CD4-positive, alpha-beta T cell (primary cell): ENCODE measurements at places on chromosomes 7 and 10. TPM values are rescaled to one million over a fixed set of nuclear protein-coding genes. Genes with fewer than 3 reads are reported as not detected.

The CYP2E1 gene
- total RNA-seq, result 1.6 TPM

DNA sequence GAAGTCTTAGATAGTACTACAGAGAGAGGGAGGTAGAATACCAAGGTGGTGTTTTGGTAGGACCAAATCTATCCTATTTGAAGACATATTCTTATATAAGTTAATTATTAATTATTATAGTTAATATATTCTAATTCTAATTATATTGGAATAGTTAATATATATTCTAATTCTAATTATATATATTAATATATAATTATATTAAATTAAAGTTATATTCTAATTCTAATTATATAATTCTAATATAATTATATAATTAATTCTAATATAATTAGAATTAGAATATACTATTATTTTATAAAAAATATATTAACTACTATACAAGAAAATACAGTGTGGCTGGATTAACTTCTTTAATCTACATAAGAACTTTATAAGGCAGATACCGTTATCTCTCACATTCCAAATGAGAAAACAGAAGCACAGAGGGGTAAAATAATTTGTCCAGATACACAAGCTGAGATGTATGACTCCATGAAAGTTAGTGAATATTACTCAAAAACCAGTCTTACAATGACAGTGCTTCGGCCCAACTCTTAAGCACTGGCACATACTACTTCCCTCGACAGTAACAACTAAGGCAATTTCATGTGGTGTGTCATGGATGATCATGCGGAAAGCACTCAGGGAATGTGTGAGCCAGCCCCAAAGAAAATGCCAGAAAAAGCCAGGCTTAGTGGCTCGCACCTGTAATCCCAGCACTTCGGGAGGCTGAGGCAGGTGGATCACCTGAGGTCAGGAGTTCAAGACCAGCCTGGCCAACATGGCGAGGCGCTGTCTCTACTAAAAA, 42.6 kb downstream of the TYW1B start:
- no peak overlapping the region for H3K27ac ChIP-seq
- no peaks in the 10 kb centered on the region for H3K4me1 ChIP-seq
- DNase-seq, result no peak
- no peak overlapping the region for H3K4me3 ChIP-seq
- H3K36me3 ChIP-seq, result no peaks in the 10 kb centered on the region

The GARIN1A gene
- 0.73 TPM for total RNA-seq

DNA sequence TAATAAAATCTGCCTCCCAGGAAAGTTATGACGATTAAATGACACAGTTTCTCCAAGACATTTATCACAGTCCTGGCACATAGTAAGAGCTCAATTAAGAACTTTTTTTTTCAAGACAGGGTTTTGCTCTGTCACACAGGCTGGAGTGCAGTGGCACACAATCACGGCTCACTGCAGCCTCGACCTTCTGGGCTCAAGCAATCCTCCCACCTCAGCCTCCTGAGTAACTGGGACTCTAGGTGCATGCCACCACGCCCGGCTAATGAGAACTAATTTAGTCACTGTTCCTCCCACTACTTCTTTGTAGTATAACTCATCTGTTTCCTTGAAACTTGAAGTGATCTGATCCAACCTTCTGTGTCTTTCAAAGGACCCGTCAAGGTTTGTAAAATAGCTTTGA, 42.2 kb upstream of the MXI1 start:
- no peak overlapping the region for H3K27ac ChIP-seq
- no peak overlapping the region for H3K4me3 ChIP-seq
- DNase-seq, result no peak
- no peaks in the 10 kb centered on the region for H3K36me3 ChIP-seq

DNA sequence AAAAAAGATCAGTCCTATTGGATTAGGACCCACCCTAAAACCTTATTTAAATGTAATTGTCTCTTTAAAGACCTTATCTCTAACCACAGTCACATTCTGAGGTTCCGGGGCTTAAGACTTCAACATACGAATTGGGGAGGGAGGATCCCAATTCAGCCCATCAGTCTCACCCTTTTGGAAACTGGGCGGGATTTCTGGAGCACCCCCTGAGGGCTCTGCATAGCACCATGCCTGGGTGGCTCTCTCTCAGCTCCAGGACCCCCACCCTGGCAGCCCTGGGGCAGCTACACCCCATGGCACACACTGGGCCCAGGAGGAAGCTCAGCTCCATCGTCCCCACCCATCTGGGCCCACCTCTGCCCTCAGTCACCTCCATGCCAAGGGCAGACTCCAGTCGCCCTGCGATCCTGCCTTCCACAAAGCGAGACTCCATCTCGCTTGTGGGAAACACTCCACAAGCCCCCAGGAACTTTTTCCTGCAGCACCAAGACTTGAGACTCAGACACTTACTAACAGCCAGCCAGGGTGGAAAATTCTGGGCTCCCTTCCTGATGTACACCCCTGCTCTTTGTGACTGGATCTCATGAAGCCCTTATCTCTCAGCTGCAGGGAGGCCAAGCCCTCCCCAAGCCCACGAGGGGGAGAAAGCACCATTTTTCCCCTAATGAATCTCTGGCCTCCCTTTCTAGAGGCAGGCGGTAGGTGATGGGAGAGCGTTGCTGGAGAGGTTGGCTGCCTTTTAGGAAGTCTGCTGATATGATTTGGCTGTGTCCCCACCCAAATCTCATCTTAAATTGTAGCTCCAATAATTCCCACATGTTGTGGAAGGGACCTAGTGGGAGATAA, 90.8 kb upstream of the KDM7A start:
- H3K4me1 ChIP-seq, result peaks cover 27% of the 10 kb centered on the region
- H3K27ac ChIP-seq, result no peak overlapping the region
- no peaks in the 10 kb centered on the region for H3K27me3 ChIP-seq
- DNase-seq, result no peak
- H3K4me3 ChIP-seq, result no peak overlapping the region
- H3K36me3 ChIP-seq, result no peaks in the 10 kb centered on the region

The MYO1G gene
- 157 TPM for total RNA-seq

GRCh38 chr7:21947946-21948345, 2.2 kb upstream of the CDCA7L start:
- peaks cover 14% of the 10 kb centered on the region for H3K4me1 ChIP-seq
- no peaks in the 10 kb centered on the region for H3K27me3 ChIP-seq
- H3K27ac ChIP-seq, result no peak overlapping the region
- no peaks in the 10 kb centered on the region for H3K36me3 ChIP-seq
- H3K4me3 ChIP-seq, result no peak overlapping the region

The BLNK gene
- total RNA-seq, result not detected

The PDE1C gene
- total RNA-seq, result not detected

GRCh38 chr10:63574011-63574410, 52.8 kb downstream of the REEP3 start:
- H3K4me3 ChIP-seq, result no peak overlapping the region
- H3K27ac ChIP-seq, result no peak overlapping the region
- H3K27me3 ChIP-seq, result no peaks in the 10 kb centered on the region
- H3K36me3 ChIP-seq, result peaks cover 7% of the 10 kb centered on the region
- H3K4me1 ChIP-seq, result no peaks in the 10 kb centered on the region

The GIMAP1 gene
- 8.1 TPM for total RNA-seq

- no peaks in the 10 kb centered on the region for H3K36me3 ChIP-seq
- no peak overlapping the region for H3K27ac ChIP-seq
- H3K4me1 ChIP-seq, result no peaks in the 10 kb centered on the region
- no peaks in the 10 kb centered on the region for H3K27me3 ChIP-seq
- no peak overlapping the region for H3K4me3 ChIP-seq
- no peak for DNase-seq
Measured at GRCh38 chr7:138324941-138325340, 135.1 kb upstream of the TRIM24 start.

The PON1 gene
- total RNA-seq, result not detected

The LIPN gene
- not detected for total RNA-seq

GRCh38 chr10:22250897-22251660, 33.3 kb upstream of the EBLN1 start:
- H3K27me3 ChIP-seq, result peaks cover 7% of the 10 kb centered on the region
- H3K36me3 ChIP-seq, result no peaks in the 10 kb centered on the region
- DNase-seq, result no peak
- peaks cover 10% of the 10 kb centered on the region for H3K4me1 ChIP-seq
- H3K27ac ChIP-seq, result peak overlapping the region; percentile 76

DNA sequence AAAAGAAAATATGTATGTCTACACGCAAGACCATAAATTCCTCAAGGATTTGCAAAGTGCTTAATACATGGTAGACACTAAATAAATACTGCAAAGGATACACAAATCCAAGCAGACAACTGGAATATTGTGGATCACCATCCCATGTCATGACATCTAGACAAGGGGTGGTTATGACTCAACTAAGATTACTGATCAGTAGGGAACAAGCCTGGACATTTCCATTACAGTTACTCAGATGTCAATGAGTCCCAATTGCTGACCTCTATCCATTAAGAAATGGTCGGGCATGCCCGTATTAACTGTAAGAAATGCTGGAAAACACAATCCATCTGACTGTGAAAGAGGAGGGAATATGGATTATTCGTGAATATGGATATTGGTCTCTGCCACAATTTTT, 27.6 kb upstream of the RUFY2 start:
- no peak overlapping the region for H3K27ac ChIP-seq
- DNase-seq, result no peak
- no peak overlapping the region for H3K4me3 ChIP-seq
- no peaks in the 10 kb centered on the region for H3K36me3 ChIP-seq

- DNase-seq, result no peak
- no peaks in the 10 kb centered on the region for H3K36me3 ChIP-seq
- H3K27me3 ChIP-seq, result no peaks in the 10 kb centered on the region
- H3K4me3 ChIP-seq, result no peak overlapping the region
Measured at GRCh38 chr10:22779331-22780019, 65.1 kb upstream of the PIP4K2A start.

DNA sequence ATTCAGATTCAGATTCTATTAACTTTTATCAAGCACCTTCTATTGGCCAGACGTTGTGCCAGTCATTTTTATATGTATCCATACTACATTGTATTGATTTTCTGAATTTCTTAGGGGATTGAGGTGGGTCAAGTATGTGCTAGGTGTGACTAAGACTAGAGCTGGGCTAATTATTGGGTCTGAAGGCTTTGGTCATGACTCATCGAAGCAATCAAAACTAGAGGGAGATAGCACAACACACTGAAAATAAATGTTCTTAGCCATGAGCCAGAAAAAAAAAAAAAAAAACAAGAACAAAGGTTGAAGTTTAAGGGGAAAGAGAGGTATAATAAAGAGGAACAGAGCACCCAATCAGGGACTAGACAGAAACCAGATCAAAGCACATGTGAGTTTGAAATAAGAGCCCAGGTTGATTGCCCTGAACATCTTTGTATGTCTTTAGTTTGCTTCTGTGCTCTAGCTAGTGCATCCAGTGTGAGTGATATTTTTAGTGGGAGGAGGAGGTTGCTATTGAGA, 171.6 kb upstream of the FOXP2 start:
- no peak for DNase-seq
- no peaks in the 10 kb centered on the region for H3K36me3 ChIP-seq
- no peak overlapping the region for H3K4me3 ChIP-seq
- no peaks in the 10 kb centered on the region for H3K27me3 ChIP-seq
- H3K27ac ChIP-seq, result no peak overlapping the region

DNA sequence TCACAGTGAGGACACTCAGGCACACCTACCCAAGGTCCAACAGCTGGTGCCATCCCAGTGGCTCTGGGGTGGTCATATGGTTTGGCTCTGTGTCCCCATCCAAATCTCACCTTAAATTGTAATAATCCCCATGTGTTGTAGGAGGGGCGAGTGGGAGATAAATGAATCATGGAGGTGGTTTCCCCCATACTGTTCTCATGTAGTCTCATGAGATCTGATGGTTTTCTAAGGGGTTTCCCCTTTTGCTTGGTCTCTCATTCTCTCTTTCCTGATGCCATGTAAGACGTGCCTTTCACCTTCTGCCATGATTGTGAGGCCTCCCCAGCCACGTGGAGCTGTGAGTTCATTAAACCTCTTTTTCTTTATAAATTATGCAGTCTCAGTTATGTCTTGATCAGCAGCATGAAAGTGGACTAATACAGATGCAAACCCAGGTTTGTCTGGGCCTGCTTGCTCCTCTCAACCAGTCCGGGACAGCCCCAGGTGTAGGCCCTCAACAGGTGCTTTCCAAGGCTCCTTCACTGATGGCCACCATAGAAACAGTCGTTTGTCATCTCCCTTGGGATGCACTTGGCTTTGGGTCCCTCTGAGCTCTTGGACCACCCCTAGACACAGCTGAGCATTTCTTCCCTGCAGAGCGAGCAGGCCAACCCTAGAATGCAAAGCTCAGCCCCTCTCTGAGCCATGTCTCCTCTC, 101.3 kb upstream of the CTBP2 start:
- no peaks in the 10 kb centered on the region for H3K4me1 ChIP-seq
- H3K27ac ChIP-seq, result no peak overlapping the region
- no peak for DNase-seq
- H3K27me3 ChIP-seq, result no peaks in the 10 kb centered on the region
- no peak overlapping the region for H3K4me3 ChIP-seq
- no peaks in the 10 kb centered on the region for H3K36me3 ChIP-seq

DNA sequence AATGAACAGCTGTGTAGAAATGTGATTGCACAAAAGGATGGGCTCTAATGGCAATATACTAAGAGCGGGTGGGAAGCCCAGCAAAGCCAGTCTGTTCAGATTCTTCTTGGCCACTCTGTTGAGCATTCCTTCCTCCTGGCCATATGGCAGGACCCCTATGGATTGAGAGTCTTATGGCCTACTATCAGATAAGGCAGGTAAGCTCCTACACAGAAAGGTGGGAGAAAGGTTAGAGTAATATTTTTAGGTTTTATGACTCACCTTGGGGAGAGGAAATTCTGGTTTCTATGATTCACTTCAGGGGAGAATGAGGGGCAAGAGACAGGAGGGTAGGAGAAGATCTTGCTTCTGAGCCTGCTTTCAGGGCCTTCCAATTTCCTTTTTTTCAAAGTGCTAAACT, 15.1 kb upstream of the AKR1B10 start:
- H3K36me3 ChIP-seq, result no peaks in the 10 kb centered on the region
- no peaks in the 10 kb centered on the region for H3K4me1 ChIP-seq
- DNase-seq, result no peak
- H3K27me3 ChIP-seq, result peaks cover 6% of the 10 kb centered on the region

DNA sequence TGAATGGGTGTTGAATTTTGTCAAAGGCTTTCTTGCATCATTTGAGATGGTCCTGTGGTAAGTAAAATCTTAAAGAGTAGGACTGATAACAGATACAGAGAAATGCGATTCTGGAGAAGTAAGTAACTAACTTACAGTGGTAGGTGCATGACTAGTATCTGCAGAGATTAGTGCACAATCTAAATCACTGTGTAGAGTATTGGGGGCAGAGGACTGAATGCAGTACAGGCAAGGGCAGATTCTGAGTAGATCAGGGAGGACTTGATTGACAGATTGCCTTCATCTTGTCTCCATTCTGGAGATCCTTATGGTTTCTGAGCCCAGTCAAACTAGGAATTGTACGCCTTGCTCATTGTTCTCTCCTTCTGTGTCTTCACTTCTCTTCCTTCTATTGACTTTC, 736.0 kb downstream of the AUTS2 start:
- H3K27ac ChIP-seq, result no peak overlapping the region
- no peak overlapping the region for H3K4me3 ChIP-seq
- DNase-seq, result no peak
- H3K27me3 ChIP-seq, result no peaks in the 10 kb centered on the region

- no peak for DNase-seq
- no peak overlapping the region for H3K4me3 ChIP-seq
- no peaks in the 10 kb centered on the region for H3K36me3 ChIP-seq
- no peaks in the 10 kb centered on the region for H3K27me3 ChIP-seq
- H3K27ac ChIP-seq, result no peak overlapping the region
Measured at GRCh38 chr10:88080213-88080612, 216.8 kb downstream of the PTEN start.
